WTC11 (cell line): ENCODE measurements at places on chromosomes 13 and 19.

DNA sequence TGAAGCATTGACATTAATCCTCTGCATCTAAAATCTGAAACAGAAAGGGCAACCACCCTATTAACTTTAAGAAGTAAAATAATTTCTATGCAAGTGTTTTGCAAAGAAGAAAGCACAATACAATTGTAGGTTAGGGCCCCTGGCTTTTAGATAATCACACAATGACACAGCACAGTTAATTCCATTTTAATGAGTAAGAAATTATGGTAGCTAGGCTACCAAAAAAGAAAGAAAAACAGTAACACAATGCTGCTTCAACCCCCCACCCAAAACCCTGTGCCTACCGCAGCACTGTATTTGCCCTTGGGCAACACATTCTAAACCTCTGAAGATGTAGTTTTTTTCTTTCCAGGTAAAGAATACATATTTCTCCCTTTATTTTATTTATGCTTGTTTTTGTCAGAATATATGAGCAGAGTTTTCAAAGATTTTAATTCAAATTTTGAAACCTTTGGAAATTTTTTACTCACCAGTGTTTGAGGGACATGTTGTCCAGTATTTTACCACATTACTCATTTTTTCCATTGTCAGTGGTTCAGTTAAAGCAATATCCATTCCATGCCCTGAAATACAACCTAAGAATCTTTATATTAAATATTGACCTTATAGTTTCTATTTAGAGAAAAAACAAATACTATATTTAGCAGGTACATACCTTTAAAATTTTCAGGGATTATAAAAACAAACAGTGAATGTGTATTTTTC, 21.1 kb downstream of the SOHLH2 start:
- no peak for DNase-seq

GRCh38 chr19:28737021-28737895, 475.7 kb downstream of the UQCRFS1 start:
- DNase-seq = no peak

DNA sequence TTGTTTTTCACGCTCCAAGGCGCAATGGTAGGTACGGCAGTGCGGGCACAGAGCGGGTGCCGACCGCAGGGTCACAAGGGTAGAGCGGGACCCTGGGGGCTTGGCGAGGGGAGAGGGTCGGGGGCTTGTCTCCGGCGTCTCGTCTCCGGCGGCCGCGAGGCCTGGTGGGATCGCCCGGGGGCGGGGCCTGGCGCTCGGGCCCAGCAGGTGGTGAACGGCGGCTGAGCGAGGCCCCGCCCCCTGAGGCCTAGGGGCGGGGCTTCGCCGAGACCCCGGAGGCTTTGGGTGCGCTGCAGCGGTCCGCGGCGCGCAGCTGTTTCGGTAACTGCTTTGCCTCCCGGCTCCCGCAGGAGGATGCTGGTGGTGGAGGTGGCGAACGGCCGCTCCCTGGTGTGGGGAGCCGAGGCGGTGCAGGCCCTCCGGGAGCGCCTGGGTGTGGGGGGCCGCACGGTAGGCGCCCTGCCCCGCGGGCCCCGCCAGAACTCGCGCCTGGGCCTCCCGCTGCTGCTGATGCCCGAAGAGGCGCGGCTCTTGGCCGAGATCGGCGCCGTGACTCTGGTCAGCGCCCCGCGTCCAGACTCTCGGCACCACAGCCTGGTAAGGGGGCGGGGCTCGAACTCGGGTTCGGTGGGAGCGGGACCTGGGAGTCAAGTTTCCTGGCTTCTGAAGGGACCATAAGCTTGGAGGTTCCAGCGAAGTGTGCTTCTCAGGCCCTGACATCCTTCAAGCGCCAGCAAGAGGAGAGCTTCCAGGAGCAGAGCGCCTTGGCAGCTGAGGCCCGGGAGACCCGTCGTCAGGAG, at the start of gene TSEN34:
TSS of gene TSEN34 (plus strand) at position 298 of the 800 bp plus-strand sequence. CDS start at position 355, 57 bp downstream.
- peak; percentile 80 for DNase-seq

DNA sequence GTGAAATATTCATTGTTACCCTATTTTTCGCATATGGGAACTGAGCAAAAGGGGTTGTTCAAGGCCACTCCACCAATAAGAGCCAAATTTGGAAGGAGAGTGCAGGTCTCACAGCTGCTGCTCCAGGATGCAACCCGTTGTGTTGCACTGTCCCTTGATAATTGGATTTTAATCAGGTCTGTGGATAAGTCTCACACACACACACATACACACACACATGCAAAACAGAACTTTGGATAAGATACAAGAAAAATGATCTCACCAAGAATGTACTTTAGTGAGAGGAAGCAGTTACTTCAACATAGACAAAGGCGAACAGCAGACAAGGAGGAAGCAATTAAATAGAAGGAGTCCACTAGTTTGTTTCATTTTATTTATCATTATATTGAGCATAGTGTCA, 127.3 kb upstream of the EDNRB start:
- DNase-seq = no peak

DNA sequence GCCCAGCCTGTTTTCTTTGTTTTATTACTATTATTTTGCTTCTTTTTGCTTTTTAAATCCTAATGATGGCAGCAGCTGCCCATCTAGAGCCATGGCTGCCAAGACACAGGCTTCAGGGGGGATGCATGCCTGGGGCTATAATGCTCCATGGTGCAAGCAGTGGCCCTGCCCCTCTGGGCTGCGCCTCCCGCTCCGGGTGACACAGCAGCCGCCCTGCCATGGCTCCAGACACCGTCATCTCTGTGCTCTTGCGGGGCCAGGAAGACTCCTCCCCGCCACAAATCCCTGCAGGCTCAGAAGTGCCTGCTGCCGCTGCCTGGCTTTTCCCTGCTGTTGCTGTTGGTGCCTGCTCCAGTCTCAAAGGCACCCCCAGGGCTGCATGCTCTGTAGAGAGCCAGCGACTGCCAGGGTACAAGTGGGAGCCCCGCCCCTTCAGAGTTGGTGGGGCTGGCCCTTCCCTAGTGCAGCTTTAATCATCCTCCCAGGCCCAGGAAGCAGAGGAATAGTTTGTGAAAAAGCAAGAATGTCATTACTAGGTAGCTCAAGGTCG, 581.5 kb downstream of the FGF9 start:
- no peak for DNase-seq

DNA sequence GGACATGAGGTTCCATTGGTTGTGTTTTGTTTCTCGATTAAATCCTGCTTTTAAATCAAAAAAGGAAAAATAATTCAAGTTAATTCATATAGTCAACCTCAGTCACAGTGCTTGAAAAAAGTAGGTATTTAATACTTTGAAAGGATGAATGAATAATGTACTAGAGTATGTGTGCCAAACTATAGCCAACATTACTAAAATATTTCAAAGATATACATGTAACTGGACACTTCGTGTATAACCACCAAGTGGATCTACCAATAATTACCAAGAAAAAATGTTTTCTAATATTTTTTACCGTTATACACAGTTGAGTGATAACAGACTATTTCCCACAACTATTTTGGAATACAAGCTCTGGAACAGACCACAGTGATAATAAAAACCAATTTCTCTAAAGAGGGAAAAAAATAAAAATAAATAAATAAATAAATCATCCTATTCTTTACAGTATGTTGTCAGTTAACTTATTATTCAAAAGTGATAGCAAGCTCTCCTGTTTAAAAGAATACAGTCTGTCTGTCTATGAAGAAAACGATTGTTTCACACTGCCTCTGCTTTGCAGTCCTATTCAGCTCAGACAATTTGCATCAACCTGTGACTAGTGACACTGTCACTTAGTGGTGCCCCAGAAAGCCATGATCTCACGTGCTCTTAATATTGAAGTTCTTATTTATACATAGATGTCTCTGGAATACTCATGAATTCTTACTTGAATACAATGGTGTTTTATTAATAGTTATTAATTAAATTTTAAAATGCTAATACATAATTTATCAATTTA, 58.2 kb downstream of the UBL3 start:
- no peak for DNase-seq

- DNase-seq = no peak
Measured at GRCh38 chr19:2729943-2730818, 9.0 kb upstream of the DIRAS1 start.

GRCh38 chr13:30998136-30999088, 66.0 kb downstream of the TEX26 start:
- DNase-seq = no peak

- DNase-seq = no peak
Measured at GRCh38 chr13:59538512-59538911, 625.2 kb downstream of the DIAPH3 start.

DNA sequence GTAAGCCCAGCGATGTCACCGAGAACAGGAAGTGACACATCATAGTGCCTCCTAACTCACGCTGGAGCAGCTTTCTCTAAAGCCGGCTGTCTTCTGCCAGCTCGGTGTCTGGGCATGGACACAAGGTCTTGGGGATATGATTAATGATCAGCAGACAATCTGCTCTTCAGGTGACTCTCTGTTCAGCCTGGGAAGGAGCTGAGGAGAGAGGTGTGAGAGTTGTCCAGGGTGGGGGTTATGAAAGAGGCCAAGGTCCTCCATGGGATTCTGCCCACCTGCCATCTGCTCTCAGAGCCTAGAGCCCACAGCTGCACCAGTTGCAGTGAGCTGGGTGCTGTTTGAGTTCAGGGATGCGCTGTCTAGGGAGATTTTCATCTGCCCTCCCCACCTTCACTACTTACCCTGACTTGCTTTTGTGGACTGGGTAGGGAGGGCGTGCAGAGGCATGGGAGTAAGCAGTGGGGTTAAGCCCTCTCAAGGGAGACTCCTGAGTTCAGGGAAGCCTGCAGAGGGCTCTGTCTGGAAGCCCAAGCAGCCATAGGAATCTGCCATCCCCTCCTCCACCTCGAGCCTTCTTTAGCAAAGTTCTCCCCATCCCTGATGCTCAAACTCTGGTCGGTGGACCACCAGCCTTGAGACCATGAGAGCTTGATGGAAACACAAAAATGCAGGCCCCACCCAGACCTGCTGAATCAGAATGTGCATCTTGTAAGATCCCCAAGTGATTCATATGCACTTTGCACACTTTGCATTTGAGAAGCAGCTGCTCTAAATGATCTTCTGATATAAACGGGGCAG, 539.7 kb downstream of the RFC3 start:
- no peak for DNase-seq

DNA sequence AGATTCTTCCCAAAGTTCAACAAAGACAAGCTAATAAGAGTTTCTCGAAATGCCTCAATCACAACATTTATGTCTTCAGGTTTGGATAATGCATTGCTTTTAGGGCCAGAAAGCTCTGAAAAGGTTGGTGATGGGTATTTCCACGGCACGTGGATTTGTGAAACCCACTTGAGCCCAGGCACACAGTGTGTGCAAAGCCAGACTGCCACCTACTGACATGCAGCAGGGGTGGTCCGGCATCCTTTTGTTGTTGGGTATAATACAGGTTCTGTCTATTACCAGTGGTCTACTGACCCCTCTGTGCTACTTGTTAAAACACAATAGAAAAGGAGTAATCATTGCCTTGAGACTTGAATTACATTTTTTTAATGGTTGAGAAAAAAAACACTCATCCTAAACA, 225.6 kb downstream of the RAP2A start:
- DNase-seq = peak; percentile 32

DNA sequence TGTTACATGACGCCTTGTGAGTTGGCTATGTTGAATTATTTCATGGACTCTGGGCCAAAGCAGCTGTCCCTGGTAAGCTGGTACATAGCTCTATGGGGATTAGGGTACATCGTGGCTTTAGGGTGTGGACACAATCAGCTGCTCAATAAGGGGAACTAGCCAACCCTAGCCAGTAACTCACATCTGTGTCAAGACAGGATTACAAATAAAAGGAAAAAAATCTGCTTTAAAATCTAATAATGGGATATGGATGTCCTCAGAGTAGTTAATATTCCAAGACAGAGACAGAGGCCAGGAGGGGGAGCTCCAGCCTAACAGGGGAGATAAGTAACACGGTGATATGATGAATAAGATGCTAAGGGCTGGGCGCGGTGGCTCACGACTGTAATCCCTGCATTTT, 21.1 kb upstream of the ZNF766 start:
- peak; percentile 72 for DNase-seq

DNA sequence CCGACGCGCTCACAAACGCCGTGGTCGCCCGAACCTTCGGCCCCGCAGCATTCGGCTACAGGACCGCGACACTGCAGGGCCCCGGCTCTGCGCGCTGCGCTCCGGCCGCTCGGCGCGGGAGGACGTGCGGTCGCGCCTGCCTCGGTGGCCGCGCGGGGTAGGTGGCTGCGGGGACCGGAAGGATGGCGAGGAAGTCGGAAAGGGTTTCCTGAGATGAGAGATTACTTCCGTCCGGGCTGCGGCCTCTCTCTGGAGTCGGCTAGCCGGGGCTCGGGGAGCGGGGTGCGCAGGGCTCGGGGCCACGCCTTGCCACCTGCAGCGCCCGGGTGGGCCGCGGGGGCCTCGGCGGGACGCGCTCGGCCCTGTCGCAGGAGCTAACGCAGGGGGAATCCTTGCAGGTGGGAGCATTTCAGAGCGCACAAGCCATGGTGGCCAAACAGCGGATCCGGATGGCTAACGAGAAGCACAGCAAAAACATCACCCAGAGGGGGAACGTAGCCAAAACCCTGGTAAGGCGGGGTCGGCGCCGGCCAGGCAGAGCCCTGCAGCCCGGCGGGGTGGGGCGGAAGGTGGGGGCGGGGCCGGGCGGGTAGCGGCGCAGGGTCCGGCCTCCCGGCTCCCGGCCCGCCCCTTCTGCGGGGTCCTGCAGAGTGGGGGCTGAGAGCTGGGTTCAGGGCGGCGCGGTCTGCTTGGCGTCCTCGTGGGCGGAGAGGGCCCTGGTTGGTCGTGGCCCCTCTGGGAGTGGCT, at the start of gene SERP2:
TSS of gene SERP2 (plus strand) at position 224 of the 747 bp plus-strand sequence. CDS start at position 426, 202 bp downstream.
- DNase-seq = peak; percentile 77

DNA sequence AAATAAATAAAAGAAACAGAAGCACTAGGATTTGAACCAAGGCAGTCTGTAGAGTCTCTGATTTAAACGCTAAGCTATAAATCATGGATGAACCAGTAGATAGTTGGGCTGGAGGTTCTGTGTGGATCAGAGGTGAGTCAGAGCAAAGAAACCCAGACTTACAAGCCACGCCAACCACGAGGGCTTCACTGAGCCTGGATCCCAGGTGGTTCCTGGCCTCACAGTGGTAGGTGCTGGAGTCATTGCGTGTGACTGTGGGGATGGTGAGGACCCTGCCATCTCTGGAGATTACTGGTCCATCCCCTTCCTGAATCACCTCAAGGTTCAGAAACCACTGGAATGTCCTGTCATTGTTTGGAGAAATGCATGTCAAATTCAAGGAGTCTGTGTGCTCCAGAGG, 19.3 kb upstream of the CEACAM20 start:
- no peak for DNase-seq

GRCh38 chr19:19062454-19063182, 1.2 kb upstream of the SLC25A42 start:
- no peak for DNase-seq
